Stimulated activated CD8-positive, alpha-beta memory T cell treated with anti-CD3 and anti-CD28 coated beads, Interleukin-15, amount 100 ng/mL, for 1 hour (primary cell): ENCODE measurements at places on chromosomes 6 and 20.

- DNase-seq, result no peak
These were observed 18.7 kb downstream of the KIF25 start for GRCh38 chr6:168016176-168016620.

- no peak for DNase-seq
These were observed 807 bp downstream of the SNHG17 start for GRCh38 chr20:38434301-38434741.

DNA sequence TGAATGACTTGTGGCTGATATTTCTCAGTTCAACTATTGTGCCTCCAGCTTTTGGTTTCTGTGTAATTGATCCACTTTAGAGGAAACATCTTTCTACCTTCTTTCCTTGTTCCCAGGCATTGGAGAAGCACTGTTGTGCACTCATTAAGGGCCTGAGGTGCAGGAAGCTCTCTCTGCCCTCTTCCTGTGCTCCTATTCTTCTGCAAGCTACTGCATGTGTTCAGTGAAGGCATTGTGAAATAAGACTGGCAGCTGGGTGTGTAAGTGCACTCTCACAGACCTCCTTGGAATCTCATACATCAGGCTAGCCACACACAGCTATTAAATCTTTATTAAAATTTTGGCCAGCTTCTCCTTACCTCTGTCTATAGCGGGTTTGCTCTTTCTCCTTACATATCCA, 177.8 kb downstream of the OGFRL1 start:
- DNase-seq, result no peak

DNA sequence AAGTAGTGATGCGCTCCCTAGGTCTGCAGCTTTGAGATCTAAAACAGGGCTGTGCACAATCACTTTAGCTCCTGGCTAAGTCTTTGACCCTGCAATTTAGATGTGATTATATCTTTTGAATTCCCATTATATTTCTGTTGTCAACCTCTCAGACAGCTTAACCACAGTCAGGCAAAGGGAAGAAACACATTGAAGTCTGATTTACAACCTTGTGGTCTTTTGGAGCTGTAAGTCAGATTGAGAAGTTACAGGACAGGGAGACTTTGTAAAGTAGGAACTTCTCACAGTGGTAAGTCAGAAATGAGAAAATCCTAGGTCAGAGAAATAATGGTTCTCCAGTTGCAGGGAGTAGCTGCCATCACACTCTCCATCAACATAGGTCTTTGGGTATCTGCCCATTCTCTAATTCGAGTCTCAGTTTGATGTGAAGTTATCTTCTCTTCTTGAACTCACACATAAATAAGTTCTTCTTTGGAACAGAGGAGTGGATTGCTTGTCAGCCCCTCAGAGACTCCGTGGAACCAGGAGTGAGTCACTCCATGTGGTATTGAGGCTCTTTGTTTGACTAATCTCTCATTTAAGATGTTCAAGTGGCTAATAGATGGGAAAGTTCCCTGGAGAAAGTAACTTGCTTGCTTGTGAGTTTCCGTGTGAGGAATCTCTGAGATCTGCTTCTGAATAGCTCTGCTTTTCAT, 35.0 kb upstream of the SGK1 start:
- no peak for DNase-seq

GRCh38 chr20:11186301-11187008, 512.7 kb upstream of the JAG1 start:
- DNase-seq, result no peak

GRCh38 chr6:127317388-127318128, 25.9 kb downstream of the ECHDC1 start:
- DNase-seq, result no peak

- no peak for DNase-seq
These were observed 406.5 kb downstream of the BTBD9 start for GRCh38 chr6:38233161-38233791.

- DNase-seq, result no peak
These were observed 21.7 kb downstream of the MAP1LC3A start for GRCh38 chr20:34579979-34580940.

- no peak for DNase-seq
These were observed 1.7 kb downstream of the TRERF1 start for GRCh38 chr6:42449917-42450476.

GRCh38 chr20:63640086-63640485, 13.1 kb downstream of the STMN3 start:
- DNase-seq, result no peak

DNA sequence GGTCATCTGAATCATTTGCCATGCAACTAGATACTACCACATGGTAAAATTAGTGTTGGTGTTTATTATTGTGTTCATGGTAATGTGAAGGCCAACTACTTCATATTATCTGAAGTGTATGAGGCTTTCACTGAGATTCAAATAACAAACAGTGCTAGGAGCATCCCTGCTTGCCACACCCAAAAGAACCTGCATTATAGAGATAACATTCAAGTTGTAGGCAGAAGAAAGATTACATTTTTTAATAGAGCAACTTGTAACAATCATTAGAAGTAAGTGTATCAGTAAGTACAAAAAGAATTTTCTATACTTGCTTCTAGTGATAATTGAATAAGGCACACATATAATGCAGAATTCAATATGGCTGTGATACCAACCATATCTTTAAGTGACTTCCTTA, 49.8 kb downstream of the BCKDHB start:
- no peak for DNase-seq

- no peak for DNase-seq
These were observed 29.0 kb downstream of the JARID2 start for GRCh38 chr6:15274692-15275387.

GRCh38 chr6:35360349-35361138, 18.2 kb downstream of the PPARD start:
- DNase-seq, result no peak

- DNase-seq, result no peak
These were observed 739.4 kb upstream of the FLRT3 start for GRCh38 chr20:15076785-15077184.

DNA sequence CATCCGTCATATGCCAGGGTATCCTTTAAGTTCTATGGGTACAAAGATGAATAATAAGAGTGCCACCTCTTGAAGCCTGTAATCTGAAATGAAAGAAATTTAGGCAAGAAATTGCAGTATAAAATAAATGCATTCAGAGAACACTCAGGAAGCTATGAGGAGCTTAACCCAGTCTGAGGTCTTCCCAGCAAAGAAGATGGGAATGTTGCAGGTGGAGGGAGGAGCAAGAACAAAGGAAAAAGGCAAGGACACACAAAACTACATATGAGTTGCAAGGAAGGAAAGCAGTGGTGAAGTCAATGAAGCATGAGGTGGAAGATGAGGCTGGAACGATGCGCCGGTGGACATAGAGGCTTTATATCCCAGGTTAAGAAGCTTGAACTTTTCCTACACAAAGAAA, 67.0 kb upstream of the DST start:
- no peak for DNase-seq

DNA sequence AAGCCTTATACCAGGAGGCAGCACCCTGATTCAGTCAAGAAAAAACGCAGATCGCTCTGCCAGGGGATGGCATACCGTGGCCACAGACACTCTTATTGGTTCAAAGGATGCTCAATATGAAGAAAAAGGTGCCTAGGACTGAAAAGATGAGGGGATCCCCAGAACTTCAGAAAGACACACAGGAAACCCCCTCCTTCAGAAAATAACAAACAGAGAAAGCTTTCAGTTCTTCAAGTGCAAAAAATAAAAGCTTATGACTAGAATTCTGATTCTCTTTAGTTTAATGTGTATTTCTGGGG, 17.7 kb upstream of the MYB start:
- DNase-seq, result no peak

DNA sequence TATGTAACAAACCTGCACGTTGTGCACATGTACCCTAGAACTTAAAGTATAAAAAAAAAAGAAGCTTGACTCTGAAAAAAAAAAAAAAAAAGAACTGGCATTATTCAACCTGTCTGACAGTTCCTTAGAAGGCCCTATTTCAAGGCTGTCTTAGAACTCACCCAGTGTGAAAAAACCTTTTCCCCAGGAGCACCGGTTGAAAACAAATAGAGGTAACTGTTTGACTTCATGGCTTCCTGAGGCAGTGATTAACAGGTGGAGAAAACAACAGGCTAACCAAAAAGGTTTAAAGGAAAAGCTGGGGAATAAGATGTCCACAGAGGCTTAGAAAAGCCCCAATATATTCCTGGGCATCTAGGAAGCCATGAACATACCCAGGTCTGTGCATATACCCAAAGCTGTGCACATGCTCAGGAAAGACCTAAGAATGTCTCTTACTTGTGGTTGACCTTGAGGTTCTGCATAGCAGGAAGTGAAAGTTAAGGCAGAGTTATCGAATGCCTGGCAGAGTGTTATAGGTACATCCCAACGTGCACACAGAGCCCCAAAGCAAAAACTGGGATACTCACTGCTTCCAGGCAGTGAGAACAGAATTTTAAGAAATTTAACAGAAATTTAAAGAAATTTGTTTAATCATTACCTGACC, 7.0 kb downstream of the UQCC1 start:
- no peak for DNase-seq

GRCh38 chr6:165272585-165272984, 36.8 kb downstream of the C6orf118 start:
- no peak for DNase-seq

GRCh38 chr20:35776513-35777101, 4.8 kb downstream of the PHF20 start:
- DNase-seq, result no peak

DNA sequence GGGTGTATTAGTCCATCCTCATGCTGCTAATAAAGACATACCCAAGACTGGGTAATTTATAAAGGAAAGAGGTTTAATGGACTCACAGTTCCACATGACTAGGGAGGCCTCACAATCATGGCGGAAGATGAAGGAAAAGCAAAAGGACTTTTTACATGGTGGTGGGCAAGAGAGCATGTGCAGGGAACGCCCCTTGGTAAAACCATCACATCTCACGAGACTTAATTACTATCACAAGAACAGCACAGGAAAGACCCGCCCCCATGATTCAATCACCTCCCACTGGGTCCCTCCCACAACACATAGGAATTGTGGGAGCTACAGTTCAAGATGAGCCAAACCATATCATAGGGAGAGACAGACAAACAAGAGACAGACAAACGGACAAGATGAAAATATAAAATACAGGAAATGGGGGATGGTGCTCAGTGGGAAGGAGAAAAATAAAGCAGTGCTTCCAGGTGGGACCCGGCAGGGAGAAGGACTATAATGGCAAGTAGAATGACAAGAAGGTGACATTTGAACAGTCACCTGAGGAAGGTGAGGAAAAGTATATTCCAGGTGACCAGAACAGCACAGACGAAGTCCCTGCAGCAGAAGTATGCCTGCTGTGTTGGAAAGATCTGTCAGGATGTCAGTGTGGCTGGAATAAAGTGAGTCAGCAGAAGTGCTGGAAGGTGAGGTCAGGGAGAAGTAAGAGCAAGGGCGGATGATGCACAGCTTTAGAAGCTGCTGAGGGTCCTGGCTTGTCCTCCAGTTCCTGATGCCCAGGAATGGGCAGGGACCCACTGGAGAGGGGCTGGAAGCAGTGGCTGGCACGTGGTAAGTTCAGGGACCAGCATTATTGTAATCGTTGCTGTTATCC, 61.1 kb downstream of the SLC2A10 start:
- DNase-seq, result no peak

- DNase-seq, result no peak
These were observed 106.0 kb downstream of the FOXO3 start for GRCh38 chr6:108666656-108667260.

DNA sequence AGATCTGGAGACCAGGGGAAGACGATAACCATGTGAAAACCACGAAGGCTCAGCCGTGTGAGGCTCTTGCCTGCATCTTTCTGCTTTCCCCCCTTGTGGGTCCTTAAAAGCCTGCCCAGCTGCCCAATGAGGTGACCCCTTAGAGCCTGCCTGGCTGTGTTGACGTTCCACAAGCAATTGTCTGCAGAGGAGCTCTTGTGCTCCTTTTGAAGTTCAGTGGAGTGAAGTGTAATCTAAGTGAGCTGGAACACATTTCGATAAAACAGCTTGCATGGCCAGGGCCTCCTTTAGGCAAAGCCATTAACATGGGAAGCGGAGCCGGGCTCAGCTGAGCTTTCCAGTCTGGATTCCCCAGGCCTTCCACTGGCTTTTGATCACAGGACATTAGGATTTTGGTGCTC, 27.3 kb upstream of the TCP11 start:
- DNase-seq, result no peak

- DNase-seq, result no peak
These were observed 369.4 kb downstream of the UTRN start for GRCh38 chr6:144654506-144654905.

DNA sequence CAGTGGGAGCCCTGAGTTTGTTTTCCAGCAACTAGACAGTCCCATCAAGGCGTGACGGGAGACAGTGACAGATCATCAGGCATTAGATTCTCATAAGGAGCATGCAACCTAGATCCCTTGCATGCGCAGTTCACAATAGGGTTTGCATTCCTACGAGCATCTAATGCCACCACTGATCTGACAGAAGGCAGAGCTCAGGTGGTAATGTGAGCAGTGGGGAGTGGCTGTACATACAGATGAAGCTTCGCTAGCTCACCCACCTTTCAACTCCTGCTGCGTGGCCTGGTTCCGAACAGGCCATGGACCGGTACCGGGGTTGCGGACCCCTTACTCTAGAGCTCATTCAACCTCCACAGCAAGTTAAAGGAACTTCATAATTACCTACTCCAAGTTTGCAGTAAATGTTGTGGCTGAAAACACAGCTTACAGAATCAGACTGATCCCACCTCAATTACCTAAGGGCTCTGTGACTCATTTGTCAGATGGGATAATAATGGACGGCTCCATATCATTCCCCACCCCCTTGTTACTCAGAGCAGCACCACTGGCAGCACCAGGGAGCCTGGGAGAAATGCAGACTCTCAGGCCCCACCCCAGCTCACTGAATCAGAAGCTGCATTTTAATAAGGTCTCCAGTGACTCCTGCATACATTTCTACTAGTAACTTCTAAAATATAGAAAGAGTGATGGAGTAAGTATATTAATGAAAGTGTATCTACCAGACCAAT, 15.7 kb downstream of the PXMP4 start:
- DNase-seq, result no peak

DNA sequence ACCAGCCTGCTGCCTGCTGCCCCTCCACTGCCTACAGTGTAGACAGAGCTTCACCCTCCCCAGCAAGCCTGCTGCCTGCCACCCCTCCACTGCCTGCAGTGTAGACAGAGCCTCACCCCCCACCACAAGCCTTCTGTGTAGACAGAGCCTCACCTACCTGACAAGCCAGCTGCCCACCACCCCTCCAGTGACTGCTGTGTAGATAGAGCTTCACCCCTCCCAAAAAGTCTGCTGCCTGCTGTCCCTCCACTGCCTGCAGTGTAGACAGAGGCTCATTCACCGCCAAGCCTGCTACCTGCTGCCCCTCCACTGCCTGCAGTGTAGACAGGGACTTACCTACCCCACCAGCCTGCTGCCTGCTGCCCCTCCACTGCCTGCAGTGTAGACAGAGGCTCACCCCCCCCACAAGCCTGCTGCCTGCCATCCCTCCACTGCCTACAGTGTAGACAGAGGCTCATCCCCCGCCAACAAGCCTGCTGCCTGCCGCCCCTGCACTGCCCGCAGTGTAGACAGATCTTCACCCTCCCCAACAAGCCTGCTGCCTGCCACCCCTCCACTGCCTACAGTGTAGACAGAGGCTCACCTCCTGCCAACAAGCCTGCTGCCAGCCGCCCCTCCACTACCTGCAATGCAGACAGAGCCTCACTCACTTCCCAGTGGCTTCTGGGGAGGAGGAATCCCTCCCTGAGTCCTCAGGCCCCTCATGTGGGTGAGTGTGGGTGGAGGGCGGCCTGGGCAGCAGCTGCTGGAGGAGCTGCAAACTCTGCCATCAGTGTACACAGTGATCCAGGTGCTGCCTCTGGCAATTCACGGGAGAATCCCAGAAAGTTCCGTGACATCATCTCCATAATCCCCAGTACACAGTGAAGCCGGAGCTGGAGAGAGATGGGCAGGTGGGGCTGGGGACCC, 140.9 kb downstream of the DLL1 start:
- DNase-seq, result no peak
